ENCODE measurements at places on chromosomes 3 and 15. TPM values are rescaled to one million over a fixed set of nuclear protein-coding genes. Genes with fewer than 3 reads are reported as not detected.
A peak's percentile ranks its signal among the peaks of the same experiment; 100 is the strongest.

Gene ERICH6
- total RNA-seq: not detected

DNA sequence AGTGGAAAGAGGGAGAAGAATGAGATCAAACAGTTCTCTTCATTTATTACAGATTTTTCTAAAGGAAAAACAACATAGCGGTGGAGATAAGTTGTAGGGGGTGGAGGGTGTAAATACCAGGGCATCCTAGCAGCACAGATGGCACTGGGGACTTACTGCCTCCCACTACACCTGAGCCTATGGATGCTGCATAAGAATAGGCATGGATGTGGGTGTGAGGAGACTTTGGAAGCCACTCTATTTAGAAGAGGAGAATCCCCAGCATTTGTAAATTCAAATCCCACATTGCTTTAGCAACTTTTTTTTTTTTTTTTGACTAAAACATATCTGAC is 27.4 kb upstream of the IL1RAP start:
- no peak for ATAC-seq

DNA sequence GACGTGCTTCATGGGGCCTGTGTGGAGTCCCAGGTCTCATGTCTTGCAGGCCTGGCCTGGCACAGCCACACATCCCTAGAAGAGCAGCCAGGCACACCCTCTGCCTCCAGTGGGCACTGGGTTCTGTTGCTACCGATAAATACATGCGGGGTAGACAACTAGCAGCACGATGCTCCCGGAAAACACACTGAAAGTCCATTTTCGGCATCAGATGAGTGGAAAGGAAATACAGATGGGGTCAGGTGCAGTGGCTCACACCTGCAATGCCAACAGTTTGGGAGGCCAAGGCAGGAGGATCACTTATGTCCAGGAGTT is 165.1 kb downstream of the NSMCE3 start:
- ATAC-seq: no peak

GRCh38 chr3:188888321-188889053 is 283.3 kb upstream of the TPRG1 start:
- no peak for ATAC-seq

GRCh38 chr15:60787837-60788691 is 309.1 kb upstream of the ICE2 start:
- peak; percentile 45 for ATAC-seq

Gene PLA2G4B
- 23.6 TPM for total RNA-seq

Gene ATP6V1A
- 59.5 TPM for total RNA-seq

Gene LDHAL6B
- not detected for total RNA-seq

DNA sequence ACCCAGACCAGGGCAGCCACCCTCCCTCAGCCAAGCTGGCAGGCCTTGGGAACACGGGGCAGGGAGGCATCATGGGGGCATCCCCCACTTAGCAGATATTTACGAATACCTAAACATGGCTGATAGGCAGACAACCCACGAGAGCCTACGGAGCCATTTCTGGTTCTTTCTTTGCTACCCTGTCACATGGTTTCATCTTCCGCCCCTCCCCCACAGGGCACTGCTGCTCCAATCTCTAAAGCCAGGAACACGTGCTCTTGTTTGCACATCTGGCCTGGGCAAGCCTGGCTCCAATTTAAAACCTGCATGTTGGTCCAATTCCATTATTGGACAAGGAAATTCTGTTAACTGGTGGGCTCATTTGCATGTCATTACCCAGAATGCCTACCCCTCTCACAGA is 447.4 kb upstream of the NR2F2 start:
- ATAC-seq: no peak

Gene ARMC8
- 23.1 TPM for total RNA-seq

Gene STX19
- total RNA-seq: 3.8 TPM

Gene CD276
- 14.7 TPM for total RNA-seq

GRCh38 chr3:8653800-8654408 is 9.3 kb upstream of the SSUH2 start:
- ATAC-seq: no peak

DNA sequence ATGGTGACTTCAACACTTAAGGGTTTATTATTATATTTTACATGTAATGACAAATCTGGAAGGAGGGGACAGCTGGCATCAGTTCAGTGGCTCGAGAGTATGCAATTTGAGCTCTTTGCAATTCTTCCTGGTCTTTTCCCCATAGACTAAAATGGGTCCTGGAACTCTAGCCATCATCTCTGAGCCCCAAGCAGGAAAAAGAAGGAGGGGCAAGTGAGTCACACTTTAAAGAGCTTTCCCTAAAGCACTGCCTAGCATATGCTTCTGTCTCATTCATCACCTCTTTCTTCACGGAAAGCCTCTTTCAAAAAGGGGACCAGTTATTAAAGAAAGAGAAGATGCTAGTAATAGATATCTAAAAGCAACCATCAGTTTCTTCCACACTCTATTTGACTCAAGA is 466.3 kb downstream of the ZIC1 start:
- ATAC-seq: no peak

Gene HACD2
- 20.3 TPM for total RNA-seq

Gene ECE2
- total RNA-seq: not detected

GRCh38 chr3:55205990-55206389 is 278.1 kb upstream of the LRTM1 start:
- ATAC-seq: no peak

GRCh38 chr3:52534281-52535183 is 875 bp upstream of the NT5DC2 start:
- peak; percentile 20 for ATAC-seq

Gene C3orf20
- total RNA-seq: 0.24 TPM

DNA sequence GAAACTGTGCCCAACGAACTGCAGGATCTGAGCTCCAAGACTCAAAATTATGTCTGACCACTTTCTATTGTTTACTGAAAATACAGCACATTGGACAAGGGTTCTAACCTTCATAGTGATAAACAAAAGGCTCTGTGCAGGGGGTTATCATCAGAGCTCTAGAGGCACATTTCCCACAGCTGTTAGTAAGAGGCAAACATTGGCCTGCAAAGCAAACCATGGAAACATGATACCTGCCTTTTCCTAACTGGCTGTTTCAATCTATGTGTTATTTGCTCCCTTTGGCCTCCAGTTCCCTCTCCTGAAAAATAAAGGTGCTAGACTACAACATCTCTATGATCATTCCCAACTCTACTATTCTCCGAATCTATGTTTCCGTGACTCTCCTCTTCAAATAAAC is 159.7 kb upstream of the ARHGEF26 start:
- ATAC-seq: no peak

Gene SLC28A2
- not detected for total RNA-seq

GRCh38 chr3:188053036-188053340 is 101.0 kb upstream of the LPP start:
- ATAC-seq: peak; percentile 61

- ATAC-seq: no peak
These were observed 301.0 kb upstream of the SLCO3A1 start for GRCh38 chr15:91552555-91552954.

Gene GADL1
- total RNA-seq: not detected

DNA sequence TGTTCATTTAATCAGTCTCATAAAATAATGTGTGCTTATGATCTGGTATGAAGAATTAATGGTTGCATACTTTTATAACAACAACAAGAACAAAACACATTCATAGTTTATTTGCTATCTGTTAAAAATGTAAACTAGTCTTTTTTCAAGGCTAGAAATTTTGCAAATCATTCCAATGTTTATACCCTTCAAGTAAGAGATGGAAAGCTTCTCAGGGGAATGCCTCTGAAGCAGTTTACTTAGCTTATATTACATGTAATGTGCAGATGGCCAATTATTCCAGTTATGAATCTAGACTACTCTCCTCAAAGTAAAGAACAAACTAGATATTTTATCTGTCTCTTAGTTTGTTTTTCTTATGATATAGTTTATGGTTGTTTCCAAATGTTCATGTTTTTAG is 575.4 kb downstream of the NAALADL2 start:
- no peak for ATAC-seq

GRCh38 chr3:67686069-67686468 is 31.7 kb upstream of the SUCLG2 start:
- ATAC-seq: no peak

GRCh38 chr3:49352890-49353421 is 5.2 kb downstream of the GPX1 start:
- ATAC-seq: peak; percentile 53

Gene ATP2C1
- 33.9 TPM for total RNA-seq

Gene GPX1
- total RNA-seq: 296 TPM

- no peak for ATAC-seq
These were observed 1.7 kb downstream of the ANXA2 start for GRCh38 chr15:60396100-60396499.

Gene C3orf62
- 4.5 TPM for total RNA-seq

Gene TMC3
- not detected for total RNA-seq

- no peak for ATAC-seq
These were observed 845.9 kb downstream of the TBL1XR1 start for GRCh38 chr3:176351408-176351807.
